ENCODE measurements at places on chromosomes 13 and 19.
A peak's percentile ranks its signal among the peaks of the same experiment; 100 is the strongest.

- DNase-seq: no peak
These were observed 306.4 kb downstream of the TBC1D4 start for GRCh38 chr13:75175575-75175974.

DNA sequence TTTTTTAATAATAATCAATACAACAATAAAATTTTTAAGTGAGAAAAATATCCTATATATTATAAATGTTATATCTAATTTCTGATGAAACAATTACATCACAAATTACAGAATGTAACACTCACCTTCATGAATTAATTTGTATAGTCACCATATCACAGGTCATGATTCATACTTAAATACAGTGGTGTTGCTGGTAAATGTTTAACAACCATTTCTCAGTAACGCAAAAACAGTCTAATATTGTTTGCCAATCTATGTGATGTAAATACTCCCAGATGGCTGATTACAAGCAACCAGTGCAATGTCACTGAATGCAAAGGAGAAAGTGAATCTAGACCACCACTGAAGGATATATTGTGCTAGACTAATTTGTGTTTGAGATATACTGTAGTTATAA, 97.5 kb downstream of the DIAPH3 start:
- DNase-seq: no peak

DNA sequence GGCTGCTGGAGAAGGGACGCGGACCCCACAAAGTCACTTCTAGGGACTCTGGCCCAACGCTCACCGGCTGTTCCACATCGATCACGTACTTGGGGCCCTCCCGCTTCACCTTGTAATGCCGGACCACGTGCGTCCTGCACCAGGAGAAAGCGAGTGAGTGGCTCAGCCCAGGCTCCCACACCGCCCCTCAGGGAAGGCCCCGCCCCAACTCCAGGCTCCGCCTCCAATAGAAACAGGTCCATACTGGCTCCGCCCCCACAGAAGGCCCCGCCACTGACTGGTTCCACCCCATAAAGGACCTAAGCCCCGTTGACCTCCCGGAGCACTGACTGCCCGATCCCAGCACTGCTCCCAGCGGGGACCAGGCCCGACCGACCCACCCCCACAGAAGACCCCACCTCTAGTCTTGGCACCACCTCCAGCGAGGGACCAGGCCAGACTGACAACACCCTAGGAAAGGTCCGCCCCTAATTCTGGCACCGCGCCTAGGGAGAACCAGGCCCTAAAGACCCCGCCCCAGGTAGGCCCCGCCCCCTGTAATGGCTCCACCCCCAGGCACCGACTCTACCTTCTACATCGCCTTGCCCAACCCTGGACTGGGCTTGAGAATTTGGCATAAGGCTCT, 11.3 kb downstream of the STAP2 start:
- peak; percentile 64 for DNase-seq

- no peak for DNase-seq
These were observed 520.9 kb downstream of the KLF5 start for GRCh38 chr13:73579574-73580274.

DNA sequence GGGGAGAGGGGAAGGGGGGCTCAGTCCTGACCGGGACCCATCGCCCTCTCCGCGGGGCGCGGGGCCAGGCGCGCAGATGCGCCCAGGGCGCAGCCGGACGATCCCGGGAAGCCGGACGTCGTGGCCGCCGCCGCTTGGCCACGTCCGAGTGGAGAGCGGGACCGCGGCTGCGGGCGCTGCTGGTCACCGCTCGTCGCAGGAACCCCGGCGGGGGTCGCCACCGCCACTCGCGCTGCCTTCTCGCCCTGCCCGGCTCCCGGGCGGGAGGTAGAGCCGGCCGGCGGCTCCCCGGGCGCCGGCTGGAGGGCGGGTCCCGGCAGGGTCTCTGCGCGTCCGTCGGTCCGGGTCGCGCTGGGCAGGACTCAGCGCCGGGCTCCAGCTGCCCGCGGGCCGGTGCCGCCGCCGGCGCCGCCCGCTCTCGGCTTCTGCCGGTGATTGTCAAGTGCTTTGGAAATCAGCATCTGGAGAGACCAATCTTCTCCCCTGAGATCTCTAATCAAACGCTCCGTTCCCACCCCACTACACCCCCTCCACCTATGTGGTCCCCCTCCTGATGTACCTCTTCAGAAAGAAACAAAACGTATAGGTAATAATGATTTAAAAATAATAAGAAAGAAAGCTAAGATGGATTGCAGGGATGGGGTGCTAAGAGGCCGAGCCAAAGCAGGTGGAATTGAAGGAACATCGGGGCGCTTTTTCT, 464.4 kb downstream of the ITGBL1 start:
- no peak for DNase-seq

- DNase-seq: no peak
These were observed 53.0 kb downstream of the GGACT start for GRCh38 chr13:100535426-100536135.

- DNase-seq: no peak
These were observed 3.2 kb upstream of the ZNF850 start for GRCh38 chr19:36775768-36776167.

DNA sequence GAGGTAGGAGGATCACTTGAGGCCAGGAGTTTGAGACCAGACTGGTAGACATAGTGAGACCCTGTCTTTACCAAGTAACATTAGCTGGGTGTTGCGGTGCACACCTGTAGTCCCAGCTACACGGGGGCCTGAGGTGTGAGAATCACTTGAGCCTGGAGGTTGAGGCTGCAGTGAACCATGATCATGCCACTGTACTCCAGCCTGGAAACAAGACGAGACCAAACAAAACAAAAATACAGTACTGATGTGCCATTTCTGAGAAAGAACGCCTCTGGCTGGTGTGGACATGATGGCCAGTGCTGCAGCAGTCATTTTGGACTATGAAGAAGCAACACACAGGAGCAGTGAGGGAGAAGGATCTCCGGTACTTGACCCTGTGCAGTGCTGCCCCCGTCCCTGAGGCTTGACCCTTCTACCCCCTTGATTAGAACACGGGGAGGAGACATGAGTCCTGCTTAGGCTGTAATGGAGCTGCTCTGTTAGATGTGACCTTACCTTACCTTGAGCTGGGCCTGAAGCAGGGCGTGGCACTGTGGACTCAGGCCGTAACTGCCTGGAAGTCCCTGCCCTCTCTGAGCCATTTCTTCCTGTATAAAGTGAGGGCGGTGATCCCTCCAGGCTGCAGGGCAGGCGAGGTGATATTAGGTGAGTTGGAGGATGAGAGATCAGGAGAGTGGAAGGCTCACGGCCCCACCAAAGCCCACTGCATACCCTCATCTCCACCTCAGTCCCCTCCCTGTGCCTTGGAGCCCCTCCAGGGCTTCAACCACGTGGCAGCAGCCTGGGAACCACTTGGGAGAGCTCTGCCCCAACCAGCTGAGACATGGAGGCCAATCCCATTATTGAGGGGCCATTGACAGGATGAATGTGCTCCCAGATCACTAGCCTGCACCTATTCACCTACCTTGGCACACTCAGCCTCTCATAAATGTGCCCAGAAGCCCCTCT, 5.9 kb downstream of the RPL18A start:
- DNase-seq: no peak

DNA sequence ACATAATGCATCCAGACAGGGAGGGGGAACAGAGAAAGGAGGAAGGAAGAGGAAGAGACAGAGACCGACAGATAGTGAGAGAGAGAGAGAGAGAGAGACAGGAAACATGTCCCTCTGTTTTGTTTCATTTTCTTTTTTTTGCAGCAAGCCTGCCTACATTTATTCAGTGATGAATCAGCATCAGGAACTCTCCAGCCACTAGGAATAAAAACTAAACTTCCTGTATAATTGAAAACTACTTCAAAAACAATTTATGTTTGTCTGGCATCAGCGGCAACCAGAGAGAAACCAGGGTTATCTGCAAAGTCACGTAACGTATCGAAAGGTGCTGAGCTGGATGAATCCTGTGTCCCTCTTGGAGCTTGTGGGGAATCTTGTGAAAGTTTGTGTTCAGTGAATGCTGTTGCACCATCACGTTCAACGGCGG, 148.6 kb upstream of the SOX21 start:
- DNase-seq: no peak

DNA sequence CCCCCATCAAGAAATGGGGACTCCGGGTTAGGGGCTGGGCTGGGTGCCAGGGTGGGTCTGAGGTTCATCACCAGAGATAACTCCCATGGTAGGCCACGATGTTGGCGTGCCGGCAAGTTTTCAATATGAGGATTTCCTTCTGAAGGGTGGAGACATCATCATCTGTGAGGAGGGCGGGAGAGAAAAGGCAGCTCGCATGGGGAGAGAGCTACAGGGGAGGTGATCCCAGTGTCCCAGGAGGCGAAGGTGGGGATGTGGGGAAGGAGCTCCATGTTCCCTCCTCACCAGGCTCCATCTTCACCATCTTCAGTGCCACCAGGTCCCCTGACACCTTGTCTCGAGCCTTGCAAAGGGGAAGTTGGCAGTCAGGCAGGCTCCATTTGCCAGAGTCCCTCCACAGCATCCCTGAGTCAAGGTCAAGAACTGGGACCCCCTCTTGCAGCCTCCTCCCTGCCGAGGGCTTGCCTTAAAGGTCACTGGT, 430 bp downstream of the MAP4K1 start:
- DNase-seq: no peak

DNA sequence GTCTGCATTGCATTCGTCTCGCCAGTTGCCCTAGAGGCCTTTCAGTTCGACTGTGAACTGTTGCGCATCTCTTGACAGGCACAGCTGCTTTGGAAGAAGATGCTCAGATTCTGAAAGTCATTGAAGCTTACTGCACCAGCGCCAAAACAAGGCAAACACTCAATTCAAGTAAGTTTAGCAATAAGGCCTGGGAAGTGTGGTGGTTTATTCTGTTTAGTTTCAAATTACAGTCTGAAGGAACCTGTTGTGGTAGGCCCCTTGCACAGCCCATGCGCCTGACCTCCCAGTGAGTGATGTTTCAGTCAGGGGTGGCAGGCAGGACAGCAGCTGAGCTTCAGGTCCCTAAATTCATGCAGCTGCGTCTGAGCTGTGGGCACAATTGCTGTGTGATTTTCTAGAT, 32.2 kb upstream of the TEX29 start:
- DNase-seq: no peak

DNA sequence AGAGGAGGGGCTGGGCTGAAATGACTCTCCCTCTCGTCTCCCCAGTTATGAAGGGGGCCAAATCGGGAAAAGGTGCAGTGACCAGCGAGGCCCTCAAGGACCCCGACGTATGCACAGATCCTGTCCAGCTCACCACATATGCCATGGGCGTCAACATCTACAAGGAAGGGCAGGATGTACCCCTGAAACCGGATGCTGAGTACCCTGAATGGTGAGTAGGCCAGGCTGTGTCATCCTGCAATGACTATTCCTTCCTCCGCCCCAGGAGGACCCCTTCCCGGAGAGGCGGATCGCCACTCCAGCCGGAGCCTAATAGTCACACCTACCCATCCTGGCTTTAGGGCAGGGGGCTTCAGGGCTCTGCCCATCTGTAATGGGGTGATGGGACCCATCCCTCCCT, 2.6 kb downstream of the MRPL54 start:
- DNase-seq: no peak

- DNase-seq: no peak
These were observed 829.1 kb upstream of the MIR17HG start for GRCh38 chr13:90518417-90518816.

GRCh38 chr19:5147978-5148793, 179.3 kb downstream of the KDM4B start:
- no peak for DNase-seq

DNA sequence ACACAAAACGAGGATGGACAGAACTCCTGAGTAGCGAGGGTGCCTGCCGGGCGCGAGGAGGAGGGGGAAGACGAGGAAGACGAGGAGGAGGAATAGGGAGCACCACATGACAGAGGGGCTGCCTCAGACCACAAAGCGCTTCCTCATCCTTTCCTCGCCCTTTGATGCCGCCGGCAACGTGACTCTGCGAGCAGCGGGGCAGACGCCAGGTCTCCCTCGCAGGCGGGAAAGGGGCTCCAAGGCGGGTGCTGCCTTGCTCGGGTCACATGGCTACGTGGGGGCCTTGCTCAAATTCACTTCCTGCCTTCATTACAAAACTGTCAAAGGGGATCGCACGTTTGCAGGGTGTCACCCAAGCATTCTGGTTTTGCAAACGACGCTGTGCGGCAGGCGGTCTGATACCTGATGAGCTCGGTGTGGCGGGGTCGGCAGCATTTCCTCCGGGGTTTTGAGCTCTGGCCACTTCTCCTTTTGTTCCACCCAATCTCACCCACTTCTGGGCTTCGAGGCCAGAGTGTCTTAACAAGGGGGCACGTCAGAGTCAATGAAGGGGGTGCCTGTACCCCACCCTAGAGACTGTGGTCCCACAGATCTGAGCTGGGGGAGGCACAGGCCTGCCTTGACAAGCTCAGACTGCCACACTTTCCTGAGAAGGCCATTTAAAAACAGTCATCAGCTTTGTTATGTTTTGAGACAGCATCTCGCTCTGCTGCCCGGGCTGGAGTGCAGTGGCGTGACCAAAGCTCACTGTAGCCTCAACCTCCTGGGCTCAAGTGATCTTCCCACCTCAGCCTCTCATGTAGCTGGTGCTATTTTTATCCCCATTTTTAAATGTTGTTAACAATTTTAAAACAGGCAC, 14.9 kb downstream of the MAP2K2 start:
- DNase-seq: no peak
